Hematopoietic multipotent progenitor cell treated with erythropoietin and hydrocortisone succinate and interleukin-3 and kit ligand, for 8 days (in vitro differentiated cells): ENCODE measurements at places on chromosomes 1 and 21.

GRCh38 chr1:199279872-199280645 is 641.2 kb downstream of the PTPRC start:
- no peak for DNase-seq

DNA sequence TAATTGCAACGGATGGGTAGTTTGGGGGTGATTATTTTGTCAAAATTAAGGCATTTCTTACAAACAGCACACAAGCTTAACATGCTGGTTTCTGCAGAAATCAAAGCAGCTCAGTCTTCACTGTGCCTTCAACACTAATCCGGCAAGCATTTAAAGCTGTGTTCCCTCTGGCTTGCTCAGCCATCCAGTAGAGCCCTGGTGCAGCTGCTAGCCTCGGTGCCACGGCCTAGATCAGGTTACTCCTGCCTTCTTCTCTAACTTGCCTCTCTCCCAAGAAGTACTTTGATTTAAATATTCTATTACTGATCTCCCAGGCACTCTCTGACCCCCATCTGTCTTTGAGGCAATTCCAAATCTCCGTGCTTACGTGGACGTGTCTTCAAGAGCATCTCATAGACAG is 85.6 kb downstream of the GREM2 start:
- DNase-seq = no peak

- no peak for DNase-seq
Observed at GRCh38 chr1:156006666-156007376, 13.9 kb downstream of the SSR2 start.

- peak; percentile 7 for DNase-seq
Observed at GRCh38 chr1:169427081-169427641, at the start of gene CCDC181. CCDC181 (minus strand) TSS chr1:169427474; CDS start chr1:169424927, 2,547 bp downstream.

DNA sequence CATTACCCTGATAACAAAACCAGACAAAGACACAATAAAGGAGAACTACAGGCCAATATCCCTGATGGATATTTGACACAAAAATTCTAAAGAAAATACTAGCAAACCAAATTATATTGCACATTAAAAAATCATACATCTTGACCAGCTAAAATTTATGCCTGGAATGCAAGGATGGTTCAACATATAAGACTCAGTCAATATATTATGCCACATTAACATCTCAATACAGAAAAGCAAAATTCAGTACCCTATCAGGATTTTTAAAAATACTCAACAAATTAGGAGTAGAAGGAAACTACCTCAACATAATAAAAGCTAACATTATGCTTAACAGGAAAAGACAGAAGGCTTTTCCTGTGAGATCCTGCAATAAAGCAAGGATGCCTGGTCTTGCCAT is 177.1 kb downstream of the MAGI3 start:
- DNase-seq = no peak

GRCh38 chr1:165134431-165134830 is 222.1 kb downstream of the LMX1A start:
- DNase-seq = no peak

DNA sequence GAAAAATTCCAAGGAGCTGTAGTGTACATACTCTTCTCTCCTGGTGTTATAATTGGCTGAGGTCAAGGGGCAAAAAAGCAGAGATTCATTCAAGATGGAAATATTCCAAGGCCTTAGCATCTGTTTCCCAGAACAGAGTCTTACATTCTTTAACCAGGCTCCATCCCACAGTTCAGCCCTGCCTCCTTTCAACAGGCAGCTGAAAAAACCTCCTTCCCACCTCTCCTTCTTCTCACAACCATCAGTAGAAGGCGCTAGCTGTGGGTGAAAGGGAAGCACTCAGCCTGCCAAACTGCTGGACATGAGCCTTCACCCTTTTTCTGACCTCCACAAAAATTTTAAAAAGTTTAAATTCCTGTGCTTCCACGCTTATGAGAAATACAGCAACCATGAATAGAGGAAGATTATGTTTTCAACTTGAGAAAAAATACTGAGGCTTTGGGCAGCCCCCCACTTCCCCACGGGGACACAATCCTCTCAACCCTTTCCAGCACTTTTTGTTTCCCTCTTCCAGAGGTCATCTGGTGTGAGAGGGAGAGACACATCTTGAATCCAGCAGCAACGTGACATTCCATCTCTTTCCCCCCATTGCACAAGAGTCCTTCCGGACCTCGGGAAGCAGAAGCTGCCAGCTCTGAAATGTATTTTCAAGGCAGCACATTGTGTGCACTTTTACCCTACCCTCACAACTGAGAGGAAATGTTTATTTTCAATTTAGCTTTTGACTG is 43.2 kb upstream of the FMO2 start:
- no peak for DNase-seq

DNA sequence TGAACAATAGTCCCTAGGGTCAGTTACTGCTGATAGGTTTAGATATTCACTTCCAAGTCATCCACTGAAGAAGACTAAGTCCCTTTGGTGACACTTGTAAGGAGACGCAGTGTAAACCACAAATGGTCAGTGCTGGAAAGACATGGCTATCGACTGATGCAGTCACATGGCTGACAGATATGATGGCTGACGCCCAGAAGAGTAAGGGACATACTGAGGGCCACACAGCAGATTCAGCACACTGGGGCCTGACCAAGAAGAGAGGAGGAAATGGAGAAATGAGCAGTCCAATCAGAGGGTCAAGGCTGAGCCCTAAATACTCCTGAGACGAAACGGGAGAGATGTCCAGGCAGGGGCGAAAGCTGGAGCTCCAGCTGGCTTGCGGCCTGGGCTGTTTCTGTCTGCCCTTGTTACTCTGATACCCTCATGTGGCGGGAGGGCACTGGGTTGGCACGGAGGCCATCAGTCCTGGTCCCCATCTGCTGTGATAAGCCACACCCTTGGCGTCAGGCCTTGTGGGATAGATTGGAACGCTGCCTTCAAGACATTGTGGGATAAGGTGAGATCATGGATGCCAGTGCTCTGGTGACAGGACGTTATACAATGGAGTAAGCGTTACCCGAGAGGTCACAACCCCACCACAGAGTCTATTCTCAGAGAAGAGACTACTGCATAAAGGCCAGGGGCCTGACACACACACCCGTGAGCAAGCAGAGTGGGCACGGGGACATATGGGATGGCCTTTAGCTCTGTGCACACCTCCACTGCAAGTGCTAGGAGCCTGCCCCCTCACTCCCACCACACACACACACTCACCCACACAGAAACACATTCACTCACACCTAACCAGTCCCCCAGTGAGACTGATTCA is 158.4 kb downstream of the TRABD2B start:
- no peak for DNase-seq

DNA sequence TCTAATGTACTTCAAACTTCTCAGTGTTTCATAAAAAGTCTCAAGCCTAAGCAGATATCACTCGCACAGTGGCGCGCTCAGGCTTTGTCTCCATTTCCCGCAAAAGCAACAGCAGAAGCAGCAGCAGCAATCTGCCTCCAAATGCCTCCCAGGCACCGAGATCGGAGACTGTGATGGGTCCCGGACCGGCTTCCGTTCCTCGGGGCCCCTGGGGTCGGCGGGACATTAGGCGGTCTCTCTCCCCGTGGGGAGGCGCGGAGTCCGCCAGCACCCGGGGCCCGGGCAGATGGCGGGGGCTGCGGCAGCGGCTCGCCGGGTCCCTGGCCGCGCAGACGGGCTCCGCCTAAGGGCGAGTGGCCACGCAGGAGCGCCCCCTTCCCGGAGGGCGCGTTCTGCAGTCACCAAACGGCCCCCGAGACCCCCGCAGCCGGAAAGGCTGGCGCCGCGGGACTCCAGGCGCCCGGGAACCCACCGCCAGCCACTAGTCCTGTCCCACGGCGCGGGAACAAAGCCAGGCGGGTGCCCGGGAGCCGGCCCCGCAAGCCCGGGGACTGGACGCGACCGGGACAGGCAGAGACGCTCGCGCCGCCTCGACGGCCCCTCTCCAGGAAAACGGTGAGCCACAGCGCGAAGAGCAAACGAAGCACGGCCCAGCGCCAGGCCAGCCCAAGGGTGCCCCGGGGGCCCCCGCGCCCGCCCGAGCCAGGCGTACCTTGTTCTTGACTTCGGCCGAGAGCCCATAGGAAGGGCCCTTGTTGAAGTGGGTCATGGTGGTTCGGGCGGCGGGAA is 590 bp downstream of the CNN3 start:
- peak; percentile 27 for DNase-seq

- peak; percentile 61 for DNase-seq
Observed at GRCh38 chr1:148318123-148318903, 164.8 kb downstream of the PPIAL4G start.

DNA sequence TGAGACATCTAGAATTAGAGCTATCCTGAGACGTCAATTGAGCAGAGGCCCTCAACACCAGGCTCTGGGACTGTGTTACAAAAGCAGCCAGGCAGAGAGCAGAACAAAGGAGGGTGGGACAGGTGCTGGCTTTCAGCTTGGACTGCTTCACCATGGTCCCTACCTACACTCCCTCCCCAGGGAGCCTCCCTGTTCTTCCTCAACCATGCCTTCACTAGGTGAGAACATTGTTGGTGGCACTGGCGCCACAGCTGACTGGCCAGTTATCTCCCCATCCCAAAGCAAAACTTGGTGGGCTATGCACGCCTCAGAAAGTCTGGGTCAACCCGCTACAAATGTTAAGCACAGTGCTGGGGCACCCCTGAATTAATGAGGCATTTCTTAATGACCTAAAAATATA is 87.8 kb downstream of the NMNAT2 start:
- DNase-seq = no peak

- no peak for DNase-seq
Observed at GRCh38 chr1:151835596-151835995, 4.0 kb upstream of the RORC start.

DNA sequence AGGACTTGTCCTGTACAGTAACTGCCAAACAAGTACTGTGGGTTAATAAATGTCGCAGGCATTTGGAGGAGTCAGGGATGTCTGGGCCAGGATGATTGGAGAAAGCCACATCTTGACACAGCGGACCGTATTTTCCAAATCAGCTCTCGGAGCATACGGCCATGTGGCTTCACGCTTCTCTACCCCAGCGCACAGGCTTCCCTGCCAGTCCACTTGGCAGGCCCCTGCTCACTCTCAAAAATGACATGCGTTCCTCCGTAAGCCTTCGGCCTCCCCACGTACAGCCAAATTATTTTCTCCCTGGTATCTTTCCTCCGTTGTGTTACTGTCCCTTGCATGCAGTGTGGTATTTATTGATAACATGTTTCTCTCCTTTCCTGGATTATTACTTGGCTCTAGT is 7.2 kb upstream of the LRRC38 start:
- DNase-seq = no peak

GRCh38 chr1:191620883-191621282 is 537.4 kb upstream of the RGS18 start:
- DNase-seq = no peak

- DNase-seq = no peak
Observed at GRCh38 chr1:64550510-64550909, 80.6 kb downstream of the CACHD1 start.

GRCh38 chr1:26345718-26346117 is 8.2 kb downstream of the CRYBG2 start:
- DNase-seq = no peak

DNA sequence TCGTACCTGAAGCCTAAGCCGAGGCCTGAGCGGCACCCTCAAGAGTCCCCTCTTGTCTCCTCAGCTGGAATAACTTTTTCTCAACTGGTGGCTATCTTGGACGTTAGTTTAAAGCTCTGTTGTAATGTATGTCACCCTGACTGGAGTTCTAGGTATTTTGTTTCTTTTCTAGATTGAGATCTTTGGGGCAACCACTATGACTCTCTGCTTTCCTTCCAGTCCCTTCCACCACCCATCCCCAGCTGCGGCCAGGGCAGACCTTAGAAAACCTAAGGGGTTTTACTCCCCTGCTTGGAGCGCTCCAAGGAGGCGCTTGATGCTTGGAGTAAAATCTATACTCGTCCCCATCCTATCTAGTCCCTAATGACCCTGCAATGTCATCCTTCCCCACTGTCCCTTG is 74.6 kb upstream of the MRPS6 start:
- DNase-seq = no peak

GRCh38 chr1:241310451-241310850 is 46.6 kb downstream of the RGS7 start:
- no peak for DNase-seq

DNA sequence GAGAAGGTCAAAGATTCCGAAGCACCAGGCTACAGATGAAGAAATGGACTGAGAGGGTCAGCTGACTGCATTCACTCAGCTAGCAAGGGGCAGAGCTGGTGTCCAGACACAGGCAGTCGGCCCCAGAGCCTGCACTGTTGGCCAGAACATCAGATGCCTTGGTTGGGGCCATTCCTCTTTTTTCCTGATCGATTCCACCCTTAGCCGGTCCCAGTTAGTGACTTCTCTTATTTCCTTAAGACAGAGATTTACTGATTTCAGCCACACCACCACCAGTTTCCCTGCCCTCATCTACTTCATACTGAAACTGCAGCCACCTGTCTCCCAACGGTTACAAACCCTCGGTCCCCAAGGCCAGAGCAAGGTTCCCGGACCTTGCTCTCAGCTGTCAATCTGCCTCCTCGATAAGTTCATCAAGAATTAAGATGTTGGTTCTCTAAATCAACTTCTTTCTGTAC is 11.5 kb downstream of the CD58 start:
- no peak for DNase-seq

DNA sequence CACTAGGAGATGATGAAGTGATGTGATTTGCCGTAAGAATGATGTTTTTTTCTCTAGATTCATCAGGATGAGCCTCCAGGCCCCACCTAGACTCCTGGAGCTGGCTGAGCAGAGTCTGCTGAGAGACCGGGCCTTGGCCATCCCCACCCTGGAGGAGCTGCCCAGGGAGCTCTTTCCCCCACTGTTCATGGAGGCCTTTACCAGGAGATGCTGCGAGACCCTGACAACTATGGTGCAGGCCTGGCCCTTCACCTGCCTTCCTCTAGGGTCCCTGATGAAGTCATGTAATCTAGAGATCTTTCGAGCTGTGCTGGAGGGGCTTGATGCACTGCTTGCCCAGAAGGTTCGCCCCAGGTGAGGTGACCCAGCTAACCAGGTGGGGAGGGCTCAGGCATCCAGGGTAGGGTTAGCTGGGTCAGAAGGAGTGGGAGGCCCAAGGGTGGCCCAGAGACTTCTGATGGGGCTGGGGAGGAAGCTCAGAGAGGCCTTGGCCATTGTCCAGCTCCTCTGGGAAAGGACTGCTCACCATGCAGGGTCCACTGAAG is 1.3 kb downstream of the PRAMEF12 start:
- DNase-seq = no peak

- no peak for DNase-seq
Observed at GRCh38 chr1:234990874-234991801, 137.5 kb downstream of the TOMM20 start.
